Stimulated activated CD8-positive, alpha-beta memory T cell treated with anti-CD3 and anti-CD28 coated beads, Interleukin-7, amount 100 ng/mL, for 4 hours (primary cell): ENCODE measurements at places on chromosomes 6 and 20.

- DNase-seq, result no peak
Observed at GRCh38 chr6:158825951-158826306, 6.8 kb upstream of the EZR start.

GRCh38 chr6:23784301-23784919 is 341.6 kb upstream of the NRSN1 start:
- no peak for DNase-seq

GRCh38 chr6:75986935-75987334 is 85.5 kb downstream of the IMPG1 start:
- DNase-seq, result no peak

DNA sequence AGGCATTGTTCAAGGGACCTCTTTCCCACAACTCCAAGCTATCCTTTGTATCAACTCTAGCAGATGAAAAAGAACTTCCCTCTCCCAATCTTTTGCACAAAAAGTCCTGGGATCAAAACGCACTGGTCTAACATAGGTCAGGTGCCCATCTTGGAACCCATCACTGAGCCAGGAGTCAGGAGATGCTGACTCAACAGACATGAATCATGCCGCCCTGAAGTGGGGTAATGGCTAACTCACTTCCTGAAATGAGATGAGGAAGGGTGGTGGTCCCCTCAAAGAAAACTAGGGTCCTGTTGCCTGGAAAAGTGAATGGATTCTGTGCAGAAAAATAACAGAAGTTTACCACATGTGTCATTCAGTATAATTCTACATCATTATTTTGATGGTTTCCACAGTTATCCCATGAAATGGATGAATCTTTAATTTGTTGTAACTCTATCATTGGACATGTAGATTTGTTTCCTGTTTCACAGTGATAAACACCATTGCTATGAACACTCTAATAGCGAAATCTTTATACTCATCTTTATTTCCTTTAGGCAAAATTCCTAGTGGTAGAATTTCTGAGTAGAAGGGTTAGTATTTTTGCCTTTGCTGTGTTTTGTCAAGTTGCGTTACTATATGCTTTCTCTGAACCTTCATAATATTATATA is 151.3 kb downstream of the SLC16A10 start:
- DNase-seq, result no peak

DNA sequence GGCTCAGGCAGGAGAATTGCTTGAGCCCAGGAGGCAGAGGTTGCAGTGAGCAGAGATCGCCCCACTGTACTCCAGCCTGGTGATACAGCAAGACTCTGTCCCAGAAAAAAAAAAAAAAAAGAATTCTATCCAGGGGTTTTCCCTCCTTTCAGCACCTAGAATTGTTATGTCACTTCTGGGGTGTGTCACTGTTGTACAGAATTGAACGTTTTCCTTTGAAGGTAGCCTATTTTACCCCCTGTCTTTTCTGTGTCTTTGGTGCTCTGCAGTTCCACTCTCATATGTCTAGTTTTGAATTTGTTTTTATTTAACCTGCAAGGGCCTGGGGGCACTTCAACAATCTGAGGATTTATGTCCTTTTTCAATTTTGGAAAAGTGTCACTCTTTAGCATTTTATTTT is 19.3 kb upstream of the ARID1B start:
- no peak for DNase-seq

DNA sequence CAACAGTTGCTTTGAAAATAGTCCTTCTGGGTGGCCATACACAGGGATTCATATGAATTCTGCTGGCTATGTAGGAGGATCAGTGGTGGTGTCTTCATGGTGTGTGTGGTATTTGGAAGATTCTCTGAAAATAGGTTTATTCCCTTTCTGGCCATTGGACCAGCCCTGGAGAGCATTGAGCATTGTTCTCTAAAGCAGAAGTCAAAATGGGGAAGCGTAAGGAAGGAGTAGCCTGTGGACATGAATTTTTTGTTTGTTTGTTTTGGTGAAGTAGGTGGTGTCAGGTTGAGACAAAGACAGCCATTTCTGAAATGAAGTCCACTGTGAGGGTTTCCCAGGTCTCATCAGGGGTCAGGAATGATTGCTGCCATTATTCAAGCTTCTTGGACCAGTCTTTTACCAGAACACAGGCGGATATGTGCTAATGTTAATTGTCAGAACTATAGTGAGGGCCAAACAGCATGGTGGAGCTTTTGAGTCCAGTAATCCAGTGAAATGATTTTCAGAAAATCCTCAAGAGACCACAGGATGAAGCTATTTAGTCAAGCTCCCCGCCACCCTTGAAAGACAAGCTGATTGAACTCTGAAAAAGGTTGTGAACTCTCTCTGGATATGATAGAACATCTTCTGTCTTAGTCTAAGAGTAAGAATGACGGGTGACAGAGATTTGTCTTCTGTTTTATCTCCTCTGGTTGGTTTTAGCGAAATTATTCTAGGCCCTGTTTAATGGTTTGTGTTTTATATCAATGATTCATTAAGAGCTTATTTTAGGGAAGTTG is 60.0 kb downstream of the DNAH8 start:
- DNase-seq, result no peak

- DNase-seq, result no peak
Observed at GRCh38 chr20:22389836-22390542, 194.4 kb downstream of the FOXA2 start.

GRCh38 chr6:46044881-46045617 is 29.4 kb upstream of the CLIC5 start:
- DNase-seq, result no peak

DNA sequence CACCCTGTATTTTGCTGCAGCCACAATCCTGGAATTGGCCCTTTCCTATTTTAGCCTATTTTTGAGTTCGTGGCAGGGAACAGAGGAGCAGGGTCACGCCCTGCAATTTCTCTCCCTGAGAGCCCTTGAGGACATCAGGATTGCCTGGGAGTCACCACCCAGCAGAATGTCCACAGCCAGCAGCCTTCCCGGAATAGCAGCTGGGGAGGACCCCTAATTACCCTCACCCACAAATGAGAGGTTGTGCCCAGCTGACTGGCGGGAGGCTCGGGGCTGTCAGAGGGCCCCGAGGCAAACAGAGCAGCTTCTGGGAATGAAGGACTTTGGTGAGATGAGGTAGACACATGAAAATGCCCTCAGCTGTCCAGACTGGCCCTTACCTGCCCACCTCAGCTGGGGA is 165.1 kb downstream of the PREX1 start:
- DNase-seq, result no peak

GRCh38 chr6:127992144-127992543 is 91.3 kb upstream of the THEMIS start:
- no peak for DNase-seq

DNA sequence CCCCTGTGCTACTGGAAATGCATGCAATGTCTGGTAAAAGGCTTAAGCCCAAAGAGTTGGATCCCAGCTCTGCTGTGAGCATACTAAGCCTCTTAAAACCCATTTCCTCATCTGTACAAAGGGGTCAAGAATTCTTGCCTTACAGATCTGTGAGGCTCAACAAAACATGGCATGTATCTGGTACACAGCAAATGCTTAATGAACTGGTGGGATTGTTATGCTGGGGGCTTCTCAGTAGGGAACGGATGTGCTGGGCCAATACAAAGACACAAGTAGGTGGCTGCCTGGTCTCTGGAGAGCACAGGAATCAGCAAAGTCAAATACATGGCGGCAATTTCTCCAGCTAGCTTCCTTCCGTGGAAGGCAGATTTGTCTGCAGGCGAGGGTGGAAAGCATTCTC is 62.3 kb downstream of the LAMP5 start:
- DNase-seq, result no peak

- no peak for DNase-seq
Observed at GRCh38 chr6:143939364-143939763, 68.7 kb downstream of the PLAGL1 start.

DNA sequence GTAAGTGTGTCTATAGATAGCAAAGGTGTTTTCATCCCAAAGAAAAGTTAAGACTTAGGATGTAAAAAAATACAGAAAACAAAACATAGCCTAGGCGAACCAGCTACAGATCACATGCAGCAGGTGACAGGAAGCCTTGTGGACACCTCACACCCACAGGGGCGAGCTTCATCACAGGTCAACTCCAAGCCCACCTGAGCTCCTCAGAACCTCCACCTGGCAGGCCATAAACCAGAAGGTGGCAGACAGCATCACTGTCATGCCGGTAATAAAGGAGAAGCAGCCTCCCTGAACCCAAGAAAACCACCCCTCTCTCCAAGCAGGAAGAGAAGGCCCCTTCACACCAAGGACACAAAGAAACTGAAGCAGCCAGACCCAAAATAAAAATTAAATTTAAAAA is 1.0 kb downstream of the RALGAPA2 start:
- DNase-seq, result peak; percentile 3

GRCh38 chr6:158044525-158044888 is 62.8 kb downstream of the SYNJ2 start:
- no peak for DNase-seq

- DNase-seq, result no peak
Observed at GRCh38 chr20:34829191-34829590, 3.7 kb upstream of the NCOA6 start.

GRCh38 chr20:5606350-5606749 is 143.9 kb upstream of the SHLD1 start:
- no peak for DNase-seq

DNA sequence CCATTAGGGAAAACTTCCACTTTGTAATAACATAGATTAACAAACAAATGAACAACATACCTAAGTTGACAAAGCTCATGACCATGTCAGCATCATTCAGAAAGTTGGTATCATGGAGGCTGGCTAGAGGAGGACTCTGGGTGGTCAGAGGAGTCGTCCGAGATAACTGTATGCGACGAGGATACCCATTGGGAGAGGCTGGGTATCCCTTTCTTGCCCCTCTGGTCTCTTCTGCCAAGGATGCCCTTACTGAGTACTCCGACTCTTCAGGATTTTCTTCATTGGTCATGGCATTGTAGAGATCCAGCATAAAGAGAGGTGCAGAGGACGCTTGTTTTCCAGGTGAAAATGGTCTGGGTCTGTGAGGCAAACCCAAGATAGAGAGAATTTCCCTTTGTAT is 1.1 kb downstream of the BMP5 start:
- no peak for DNase-seq

DNA sequence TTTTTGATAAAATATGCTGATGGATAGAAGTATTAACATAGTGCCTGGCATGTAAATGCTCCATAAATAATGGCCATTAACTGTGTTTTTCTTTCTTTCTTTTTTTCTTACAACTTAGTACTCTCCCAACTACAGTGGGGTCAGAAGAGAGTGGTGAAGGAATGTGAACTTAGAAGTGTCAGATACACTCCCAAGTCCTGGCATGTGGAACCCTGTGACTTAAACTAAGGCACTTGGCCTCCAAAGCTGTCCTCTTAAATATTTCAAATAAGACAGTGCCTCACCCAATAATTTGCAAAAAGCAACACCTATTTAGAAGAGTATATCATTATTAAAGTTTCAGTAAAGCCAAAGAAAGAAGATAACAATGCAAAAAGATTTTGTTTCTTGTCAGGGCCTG is 129.1 kb upstream of the NUP153 start:
- no peak for DNase-seq

DNA sequence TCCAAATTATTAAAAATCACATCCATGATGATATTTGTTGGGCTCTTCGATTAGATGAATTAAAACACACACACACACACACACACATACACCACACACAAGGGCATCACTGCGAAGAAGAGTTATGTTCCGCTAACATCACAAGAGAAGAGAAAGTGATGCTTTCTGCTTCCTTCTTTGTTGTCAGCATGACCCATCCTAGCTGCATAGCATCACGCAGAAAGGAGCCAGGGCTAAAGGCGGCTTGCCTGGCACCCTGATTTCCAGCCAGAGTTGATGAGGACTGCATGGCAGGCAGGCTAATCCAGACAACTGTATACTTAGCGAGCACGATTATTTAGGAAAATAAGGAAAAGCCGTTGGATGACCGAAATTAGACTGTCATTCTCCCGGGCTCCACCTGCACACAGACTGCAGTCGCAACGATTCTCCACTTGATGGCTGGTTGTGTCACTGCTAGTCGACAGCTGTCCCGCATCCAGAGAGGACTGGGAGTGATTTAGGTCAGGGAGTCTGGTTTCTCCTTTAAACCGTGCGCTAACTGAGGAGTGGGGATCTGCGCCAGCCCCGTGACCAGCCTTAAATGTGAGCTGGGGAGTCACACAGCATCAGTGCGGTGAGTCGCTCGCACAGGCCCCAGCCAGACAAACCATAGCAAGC is 70.6 kb upstream of the SOX4 start:
- no peak for DNase-seq

- DNase-seq, result no peak
Observed at GRCh38 chr20:58566981-58567380, 51.8 kb upstream of the APCDD1L start.

GRCh38 chr6:1869769-1870168 is 260.1 kb downstream of the FOXC1 start:
- no peak for DNase-seq

DNA sequence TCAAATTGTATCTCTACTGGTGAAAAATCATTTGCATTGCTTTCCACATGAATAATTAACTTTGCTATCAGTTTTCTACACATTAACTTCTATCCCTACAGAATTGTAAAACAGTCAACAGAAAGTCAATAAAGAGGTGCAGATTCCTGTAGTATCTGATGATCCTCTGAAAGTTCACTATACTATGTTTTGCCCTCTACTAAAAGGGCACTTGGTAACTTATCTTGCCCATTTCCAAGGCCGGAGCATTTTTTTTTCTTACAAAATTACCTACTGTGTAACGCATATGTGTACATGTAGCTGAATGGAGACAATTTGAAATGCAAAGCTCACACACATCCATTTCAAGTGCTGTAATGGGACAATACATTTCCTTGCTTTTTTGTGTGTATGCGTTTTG is 9.6 kb upstream of the SPTLC3 start:
- DNase-seq, result no peak

DNA sequence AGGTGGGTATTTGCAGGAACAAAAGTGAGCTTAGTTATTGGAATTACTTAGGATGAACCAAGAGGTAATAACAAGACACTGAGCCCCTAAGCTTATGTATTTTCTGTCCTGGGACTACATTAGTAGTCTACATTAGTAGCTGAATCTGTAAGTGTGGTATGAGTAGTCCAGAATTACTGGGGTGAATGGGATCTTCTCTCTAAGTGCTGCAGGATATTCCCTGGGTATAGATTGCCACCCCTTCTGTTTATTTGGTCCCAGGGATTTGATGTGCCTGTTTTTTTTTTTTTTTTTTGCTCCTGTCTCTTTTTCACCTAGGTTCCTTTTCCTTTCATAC is 5.9 kb downstream of the CD2AP start:
- DNase-seq, result no peak

GRCh38 chr20:38961530-38962043 is 557 bp upstream of the DHX35 start:
- DNase-seq, result peak; percentile 2

DNA sequence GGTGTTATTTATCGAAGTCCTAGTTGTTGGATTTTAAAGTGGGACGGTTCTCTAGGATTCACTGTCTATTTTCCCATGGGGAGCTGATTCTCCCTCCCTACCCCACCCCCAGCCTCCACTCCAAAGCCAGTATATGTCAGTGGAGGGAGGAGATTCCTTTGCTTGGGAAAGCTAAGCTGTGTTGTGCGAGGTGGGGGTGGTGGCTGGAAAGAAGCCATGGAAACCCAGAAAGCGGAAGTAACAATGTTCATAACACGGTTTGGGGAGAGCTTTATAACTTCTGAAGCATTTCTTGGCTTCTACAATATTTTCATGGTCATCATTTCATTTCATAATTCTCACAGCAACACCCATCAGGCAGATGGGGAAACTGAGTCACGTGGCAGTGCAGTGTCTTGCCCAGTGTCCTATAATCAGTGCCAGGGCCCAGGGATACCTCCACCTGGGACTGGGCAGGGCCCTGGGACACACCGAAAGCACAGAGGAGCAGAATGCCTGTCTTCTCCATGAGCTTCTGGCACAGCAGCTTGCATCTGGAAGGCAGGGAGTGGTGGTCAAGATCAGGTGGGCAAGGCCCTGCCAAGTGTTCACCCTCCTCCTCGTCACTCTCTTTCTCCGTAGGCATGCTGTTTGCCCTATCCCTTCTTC is 4.5 kb downstream of the SUN5 start:
- no peak for DNase-seq
